ENCODE measurements at places on chromosomes 3 and 15.
A peak's percentile ranks its signal among the peaks of the same experiment; 100 is the strongest.

DNA sequence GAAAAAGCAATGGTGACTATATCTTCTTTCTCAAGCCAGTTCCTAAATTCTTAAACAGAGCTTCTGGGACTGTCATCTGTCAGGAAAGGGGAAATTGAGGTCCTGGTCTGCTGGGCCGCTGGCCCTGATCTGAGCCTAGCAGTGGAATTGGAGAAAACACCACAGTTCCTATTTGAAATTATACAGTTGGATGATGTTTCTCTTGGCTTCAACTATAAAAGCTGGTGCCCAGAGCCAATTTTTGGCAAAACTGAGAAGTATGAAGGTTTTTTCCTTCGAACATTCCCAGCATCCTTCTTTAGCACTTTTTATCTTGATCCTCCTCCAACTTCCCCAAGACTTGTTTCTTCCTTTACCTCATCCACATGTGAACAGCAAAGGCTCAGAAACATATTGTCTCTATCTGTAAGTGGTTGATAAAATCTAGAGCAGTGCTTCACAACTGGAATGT lies 83.9 kb downstream of the CD47 start:
- peak; percentile 81 for DNase-seq

GRCh38 chr15:35289024-35289617 lies 204.0 kb upstream of the NANOGP8 start:
- peak; percentile 54 for DNase-seq

- DNase-seq: no peak
Observed at GRCh38 chr15:33083232-33084081, 111.1 kb downstream of the FMN1 start.

GRCh38 chr3:35187908-35188307 lies 451.4 kb upstream of the ARPP21 start:
- DNase-seq: no peak

- DNase-seq: peak; percentile 64
Observed at GRCh38 chr15:74291101-74292071, 55.3 kb downstream of the CCDC33 start.

- DNase-seq: peak; percentile 94
Observed at GRCh38 chr15:96330450-96331143, at the start of gene NR2F2. TSS of gene NR2F2 (plus strand) at chr15:96330700. CDS start at chr15:96332106, 1,406 bp downstream.

- peak; percentile 24 for DNase-seq
Observed at GRCh38 chr15:95018888-95019545, 787.7 kb downstream of the MCTP2 start.

- no peak for DNase-seq
Observed at GRCh38 chr3:72633121-72633520, 215.1 kb downstream of the SHQ1 start.

DNA sequence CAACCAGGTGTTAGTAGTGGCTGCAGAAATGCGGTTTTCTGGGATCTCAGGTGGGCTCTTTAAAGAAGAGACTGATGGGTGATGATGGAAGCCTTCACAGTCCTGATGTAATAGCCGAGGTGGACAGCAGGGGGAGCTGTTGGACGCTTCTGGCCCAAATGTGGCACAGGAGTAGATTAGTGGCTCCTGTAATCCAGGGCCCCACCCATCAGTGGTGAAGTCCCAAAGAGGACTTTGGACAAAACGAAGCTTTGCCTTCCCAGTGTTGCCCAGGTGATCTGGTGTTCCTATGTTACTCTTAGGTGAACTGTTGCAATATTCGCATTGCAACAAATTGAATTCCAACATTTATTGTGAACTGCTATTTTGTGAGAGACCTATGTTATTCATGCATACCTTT lies 31.8 kb upstream of the MYZAP start:
- DNase-seq: peak; percentile 65

DNA sequence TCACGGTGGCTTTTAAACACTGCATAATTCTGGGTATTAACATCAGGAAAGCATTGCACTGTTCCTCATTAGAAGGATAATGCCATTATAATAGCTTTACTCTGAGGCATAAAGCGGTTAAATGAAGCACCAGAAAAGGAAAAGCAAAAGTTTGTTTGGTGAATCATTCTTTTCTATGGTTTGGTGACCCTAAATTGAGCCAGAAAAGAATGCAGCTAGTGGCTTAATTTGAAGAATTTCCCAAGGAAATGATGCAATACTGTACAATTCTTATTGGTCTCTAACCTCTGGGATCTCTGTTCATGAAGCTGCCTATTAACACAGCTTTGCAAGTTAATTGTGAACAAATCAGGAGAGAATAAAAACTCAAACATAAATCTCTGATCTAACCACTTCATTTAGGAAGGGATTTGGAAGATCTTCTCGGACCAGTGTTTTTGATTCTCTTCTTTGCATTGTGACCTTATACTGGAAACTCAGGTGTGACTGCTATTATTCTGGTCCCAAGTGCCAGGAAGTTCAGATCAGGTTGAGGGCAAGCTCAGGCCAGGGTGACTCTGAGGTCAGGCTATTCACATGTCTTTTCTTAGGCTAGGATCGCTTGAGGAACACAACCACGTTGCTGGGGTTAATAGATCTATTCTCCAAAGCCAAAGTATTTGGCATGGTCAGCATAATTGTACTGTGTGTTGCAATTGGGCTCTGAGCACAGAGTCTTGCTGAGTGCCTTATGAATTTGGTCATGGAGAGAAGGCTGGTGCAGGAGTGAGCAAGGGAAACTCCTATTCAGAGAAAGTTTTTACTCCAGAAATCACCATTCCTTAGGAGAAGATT lies 11.3 kb upstream of the DLG1 start:
- peak; percentile 87 for DNase-seq

DNA sequence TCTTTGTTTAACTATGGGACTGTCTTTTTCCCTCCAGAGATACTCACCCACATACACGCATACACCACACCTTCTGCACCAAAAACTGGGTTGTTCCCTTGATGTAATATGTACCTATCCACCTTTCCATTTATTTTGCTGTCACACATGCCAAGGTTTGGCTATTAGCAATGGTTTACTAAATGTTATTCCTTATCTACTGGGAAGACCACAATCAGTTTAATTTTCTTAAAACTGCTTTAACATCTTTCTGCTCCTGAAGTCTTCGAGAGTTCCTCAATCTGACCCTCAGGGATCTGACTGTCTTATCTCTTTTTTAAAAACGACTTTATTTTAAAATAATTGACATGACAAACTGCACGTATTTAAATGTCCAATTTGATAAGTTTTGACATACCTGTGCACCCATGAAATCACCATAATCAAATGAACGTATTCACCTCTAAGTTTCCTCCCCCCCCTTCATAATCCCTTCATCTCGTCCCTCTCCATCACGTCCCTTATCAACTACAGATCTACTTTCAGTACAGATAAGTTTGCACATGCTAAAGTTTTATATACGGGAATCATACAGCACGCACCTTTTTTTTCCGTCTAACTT lies 805 bp upstream of the TRPM7 start:
- DNase-seq: no peak

DNA sequence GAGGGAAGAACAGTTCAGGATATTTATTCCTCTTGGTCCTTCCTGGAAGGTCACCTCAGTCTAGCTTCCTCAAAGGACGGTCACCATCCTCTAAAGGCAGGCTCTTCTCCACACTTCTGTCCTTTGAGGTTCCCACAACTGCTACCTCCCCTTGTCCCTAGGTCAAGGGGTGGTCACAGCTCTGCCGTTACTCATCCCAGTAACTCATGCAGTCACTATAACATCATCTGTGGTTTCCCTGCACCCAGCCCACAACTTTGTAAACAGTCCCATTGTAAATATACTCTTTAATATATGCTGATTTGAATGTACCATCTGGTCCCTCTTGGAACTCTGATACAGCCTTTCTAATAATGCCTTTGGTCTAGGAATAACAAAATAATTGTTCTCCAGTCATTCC lies 887.4 kb downstream of the FHIT start:
- peak; percentile 2 for DNase-seq

- peak; percentile 3 for DNase-seq
Observed at GRCh38 chr3:36520241-36521006, 140.1 kb downstream of the STAC start.

- no peak for DNase-seq
Observed at GRCh38 chr3:24258260-24258659, 236.4 kb downstream of the THRB start.

- no peak for DNase-seq
Observed at GRCh38 chr3:46049093-46049492, 21.8 kb upstream of the XCR1 start.

- no peak for DNase-seq
Observed at GRCh38 chr15:56725386-56725785, 7.9 kb downstream of the ZNF280D start.

DNA sequence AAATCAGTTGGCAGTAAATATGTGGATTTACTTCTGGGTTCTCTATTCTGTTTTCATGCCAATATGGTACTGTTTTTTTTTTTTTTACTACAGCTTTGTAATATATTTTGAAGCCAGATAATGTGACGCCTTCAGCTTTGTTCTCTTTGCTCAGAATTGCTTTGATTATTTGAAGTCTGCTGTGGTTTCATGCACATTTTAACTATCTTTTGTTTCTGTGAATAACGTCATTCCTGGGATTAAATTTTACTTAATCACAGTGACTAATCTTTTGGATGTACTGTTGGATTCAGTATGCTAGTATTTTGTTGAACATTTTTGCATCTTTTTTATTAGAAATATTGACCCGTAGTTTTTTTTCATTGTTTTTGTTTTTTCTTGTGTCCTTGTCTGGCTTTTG lies 576.5 kb downstream of the ZNF385D start:
- DNase-seq: no peak

- DNase-seq: peak; percentile 86
Observed at GRCh38 chr3:152474585-152474984, 205.9 kb downstream of the MBNL1 start.

- DNase-seq: no peak
Observed at GRCh38 chr3:38397320-38397719, 50.7 kb downstream of the XYLB start.

DNA sequence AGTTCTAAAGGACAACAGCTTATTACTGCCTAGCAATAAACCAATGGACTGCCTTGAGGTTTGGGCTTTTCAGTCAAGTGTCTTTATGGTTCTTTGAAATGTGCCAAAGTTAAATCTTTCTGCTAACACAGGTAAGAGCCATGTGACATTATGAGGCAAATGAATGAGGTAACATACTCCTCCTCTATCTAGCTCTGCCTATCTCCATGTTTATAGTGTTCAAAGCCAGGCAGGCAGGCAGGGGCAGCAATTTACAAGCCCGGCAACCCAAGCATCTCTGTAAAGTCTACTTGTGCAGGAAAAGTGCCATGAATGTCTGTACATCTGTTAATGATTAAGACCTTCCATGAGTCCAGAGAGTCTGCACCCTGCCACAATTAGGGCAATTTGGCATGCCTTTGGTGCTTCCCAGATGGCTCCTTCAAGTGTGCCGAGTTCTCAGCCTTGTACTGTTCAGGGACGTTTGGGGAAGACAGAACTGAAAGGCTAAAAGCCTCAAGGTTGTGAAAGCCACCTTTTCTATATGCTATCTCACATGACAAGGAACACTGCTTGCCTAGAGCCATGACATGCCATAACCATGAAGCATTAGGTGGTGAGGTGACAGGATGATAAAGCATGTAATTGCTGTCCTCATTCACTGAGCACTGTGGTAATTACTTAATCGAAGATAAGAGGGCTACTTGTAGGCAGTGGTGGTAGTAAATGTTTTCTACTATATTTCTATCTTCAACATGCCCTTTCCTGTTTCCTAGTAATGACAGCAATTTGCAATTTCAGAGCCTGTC lies 41.4 kb upstream of the EIF1B start:
- DNase-seq: no peak

GRCh38 chr15:48856942-48857341 lies 21.0 kb upstream of the EID1 start:
- DNase-seq: no peak

Data from suppressor macrophage treated with lipopolysaccharide for 1 hour (primary cell).